ENCODE measurements at places on chromosomes 7 and 10. TPM values are rescaled to one million over a fixed set of nuclear protein-coding genes. Genes with fewer than 3 reads are reported as not detected.

DNA sequence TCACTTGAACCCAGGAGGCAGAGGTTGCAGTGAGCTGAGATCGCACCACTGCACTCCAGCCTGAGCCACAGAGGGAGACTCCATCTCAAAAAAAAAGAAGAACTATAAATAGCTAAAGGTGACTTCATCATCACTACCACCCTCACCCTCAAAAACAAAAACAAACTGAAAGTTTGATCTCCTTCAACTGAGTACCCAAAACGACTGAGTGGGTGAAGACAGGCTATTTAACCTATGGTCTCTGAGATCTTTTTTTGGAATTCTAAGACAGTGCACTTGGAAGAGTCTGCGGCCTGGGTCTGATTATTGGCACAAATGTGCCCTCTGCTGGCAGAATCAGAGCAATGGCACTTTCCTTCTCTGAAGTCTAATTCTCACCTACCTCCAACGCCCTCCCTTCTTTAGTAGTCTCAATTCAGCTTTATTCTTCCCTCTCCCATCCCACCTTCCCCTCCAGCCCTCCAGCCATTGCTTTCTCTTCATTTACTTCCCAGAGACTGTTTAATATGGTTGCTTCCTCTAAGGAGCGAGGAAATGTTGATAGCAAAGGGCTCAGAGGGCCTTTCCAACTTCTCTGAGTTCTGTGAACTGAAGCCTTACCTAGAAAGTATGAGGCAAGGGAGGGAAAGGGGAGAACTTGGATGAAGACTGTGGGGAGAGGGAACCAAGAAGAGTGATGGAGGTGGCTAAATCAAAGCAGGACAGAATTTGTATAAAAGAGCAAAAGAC lies 2.9 kb upstream of the MYOZ1 start:
- H3K4me3 ChIP-seq: peak overlapping the region; percentile 11
- peaks cover 15% of the 10 kb centered on the region for H3K27me3 ChIP-seq
- no peaks in the 10 kb centered on the region for H3K36me3 ChIP-seq
- peaks cover 23% of the 10 kb centered on the region for H3K4me1 ChIP-seq

GRCh38 chr10:59055045-59055444 lies 121.4 kb upstream of the PHYHIPL start:
- H3K27ac ChIP-seq: no peak overlapping the region
- DNase-seq: no peak
- H3K27me3 ChIP-seq: no peaks in the 10 kb centered on the region
- H3K4me3 ChIP-seq: no peak overlapping the region
- no peaks in the 10 kb centered on the region for H3K4me1 ChIP-seq

- no peak overlapping the region for H3K4me3 ChIP-seq
- DNase-seq: no peak
- H3K27ac ChIP-seq: no peak overlapping the region
- H3K36me3 ChIP-seq: no peaks in the 10 kb centered on the region
- H3K4me1 ChIP-seq: peaks cover 9% of the 10 kb centered on the region
- H3K27me3 ChIP-seq: no peaks in the 10 kb centered on the region
Observed at GRCh38 chr10:77603534-77603927, 34.1 kb downstream of the KCNMA1 start.

GRCh38 chr10:115093286-115093775 lies at the start of gene ATRNL1:
Gene ATRNL1 (plus strand): TSS chr10:115093365. CDS start chr10:115093751, 386 bp downstream.
- peaks cover 58% of the 10 kb centered on the region for H3K27me3 ChIP-seq
- peak within 1 kb of the TSS; percentile 79 for H3K4me3 ChIP-seq
- DNase-seq: no peak
- H3K4me1 ChIP-seq: no peaks in the 10 kb centered on the region

GRCh38 chr7:72622532-72622931 lies 205.5 kb downstream of the TYW1B start:
- H3K4me1 ChIP-seq: no peaks in the 10 kb centered on the region
- DNase-seq: no peak
- no peak overlapping the region for H3K4me3 ChIP-seq
- H3K27me3 ChIP-seq: no peaks in the 10 kb centered on the region

DNA sequence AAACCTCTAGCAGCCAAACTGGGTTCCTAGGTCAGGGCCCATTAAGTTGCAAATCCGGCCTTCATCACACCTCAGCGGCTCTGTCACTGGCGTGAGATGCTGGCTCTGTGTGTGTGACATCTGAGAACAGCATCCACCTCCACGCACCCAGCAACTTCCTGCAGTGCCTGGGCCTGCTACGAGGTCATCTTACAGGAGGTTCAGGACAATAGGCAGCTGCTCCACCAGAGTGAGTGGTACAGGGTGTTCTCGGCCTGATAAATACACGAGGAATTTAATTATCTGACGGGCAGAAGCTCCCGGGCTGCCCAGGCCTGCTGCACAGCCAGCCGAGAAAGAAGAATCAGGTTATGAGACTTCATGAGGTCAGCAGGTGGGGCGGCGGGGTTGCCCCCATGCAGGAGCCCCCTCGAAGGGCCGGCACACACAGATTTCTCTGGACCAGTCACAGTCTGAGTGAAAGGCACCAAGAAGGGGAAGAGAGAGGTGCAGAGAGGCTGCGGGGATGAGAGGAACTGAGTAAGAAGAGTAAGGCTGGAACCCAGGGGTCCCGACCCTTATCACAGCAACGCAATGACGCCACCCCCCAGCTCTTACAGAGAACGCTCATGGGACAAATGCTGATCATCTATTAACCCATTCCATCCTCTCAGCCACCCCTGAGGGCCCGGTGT lies 49.3 kb downstream of the CALML3 start:
- no peak for DNase-seq
- H3K4me3 ChIP-seq: no peak overlapping the region
- H3K27ac ChIP-seq: no peak overlapping the region
- H3K27me3 ChIP-seq: peaks cover 2% of the 10 kb centered on the region
- no peaks in the 10 kb centered on the region for H3K36me3 ChIP-seq
- no peaks in the 10 kb centered on the region for H3K4me1 ChIP-seq

DNA sequence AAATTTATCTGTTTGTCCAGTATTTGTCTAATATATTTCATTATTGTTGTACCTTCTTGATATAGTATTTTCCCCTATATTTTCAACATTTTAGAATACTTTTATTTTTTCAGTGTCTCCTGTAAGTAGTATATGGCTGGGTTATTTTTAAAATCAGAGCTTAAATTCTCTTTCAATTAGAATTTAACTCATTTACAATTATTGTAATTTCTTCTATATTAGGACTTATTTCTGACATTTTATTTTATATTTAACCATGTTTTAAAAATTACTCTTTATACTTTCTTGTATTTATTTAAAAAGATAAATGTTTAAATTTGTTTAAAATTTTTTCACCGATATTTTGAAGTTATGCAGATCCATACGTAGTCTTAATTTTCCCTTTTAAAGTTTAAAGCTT lies 220.0 kb upstream of the NPVF start:
- no peak overlapping the region for H3K4me3 ChIP-seq
- no peaks in the 10 kb centered on the region for H3K36me3 ChIP-seq
- no peaks in the 10 kb centered on the region for H3K27me3 ChIP-seq
- no peak overlapping the region for H3K27ac ChIP-seq
- no peaks in the 10 kb centered on the region for H3K4me1 ChIP-seq

- H3K4me1 ChIP-seq: no peaks in the 10 kb centered on the region
- H3K27ac ChIP-seq: no peak overlapping the region
- H3K36me3 ChIP-seq: no peaks in the 10 kb centered on the region
- H3K27me3 ChIP-seq: no peaks in the 10 kb centered on the region
- peak; percentile 4 for DNase-seq
Observed at GRCh38 chr7:71752171-71752935, 620.4 kb downstream of the GALNT17 start.

DNA sequence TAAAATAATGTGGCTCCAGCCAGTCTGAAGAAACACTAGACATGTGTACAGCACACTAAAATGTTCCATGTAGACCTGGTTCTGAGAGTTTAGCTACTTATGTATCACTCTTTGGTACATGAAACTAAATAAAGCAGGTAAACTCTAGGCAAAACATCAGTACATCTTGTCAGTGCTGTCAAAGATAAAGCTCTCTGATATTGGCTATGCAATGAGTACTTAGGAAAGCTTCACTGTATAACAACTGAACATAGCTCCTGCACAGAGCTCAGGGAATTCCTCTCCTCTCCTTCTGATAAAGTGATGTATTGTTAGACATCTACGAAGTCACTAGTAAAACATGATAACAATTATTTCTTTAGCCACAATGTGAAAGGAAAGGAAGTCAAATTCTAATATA lies 3.5 kb downstream of the LRRN3 start:
- peaks cover 86% of the 10 kb centered on the region for H3K4me1 ChIP-seq
- H3K27me3 ChIP-seq: no peaks in the 10 kb centered on the region
- peaks cover 50% of the 10 kb centered on the region for H3K36me3 ChIP-seq
- no peak for DNase-seq

- no peak overlapping the region for H3K4me3 ChIP-seq
- no peaks in the 10 kb centered on the region for H3K36me3 ChIP-seq
- no peaks in the 10 kb centered on the region for H3K4me1 ChIP-seq
- no peak for DNase-seq
Observed at GRCh38 chr10:92714152-92714845, 24.5 kb downstream of the HHEX start.

DNA sequence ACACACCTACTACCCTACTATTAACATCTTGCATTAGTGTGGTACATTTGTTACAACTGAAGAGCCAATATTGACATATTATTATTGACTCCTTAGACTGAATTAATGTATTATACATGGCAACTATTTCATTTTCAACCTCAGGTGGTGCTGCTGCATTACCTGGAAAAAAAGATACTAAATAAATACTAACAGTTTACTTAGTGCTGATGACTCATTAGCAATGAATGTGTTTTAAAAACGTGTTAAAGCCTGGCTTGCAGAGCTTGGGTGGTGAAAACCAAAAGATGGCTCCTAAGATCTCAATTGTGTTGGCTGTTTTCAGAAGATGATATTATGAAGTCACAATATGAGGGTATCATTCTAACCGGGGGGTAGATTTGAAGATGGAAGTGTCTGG lies 34.8 kb downstream of the CFAP43 start:
- no peak for DNase-seq
- no peak overlapping the region for H3K27ac ChIP-seq
- H3K36me3 ChIP-seq: no peaks in the 10 kb centered on the region

CYP3A4 gene
- total RNA-seq: not detected

MSMB gene
- not detected for total RNA-seq

OR2A1 gene
- not detected for total RNA-seq

TMEM270 gene
- not detected for total RNA-seq

ECHS1 gene
- 69.3 TPM for total RNA-seq

EPHB6 gene
- total RNA-seq: 5.6 TPM

HTR5A gene
- not detected for total RNA-seq

ITPRID1 gene
- total RNA-seq: not detected

ETV1 gene
- not detected for total RNA-seq

TAS2R5 gene
- total RNA-seq: 0.67 TPM

CYCS gene
- 280 TPM for total RNA-seq

PLXNA4 gene
- 0.15 TPM for total RNA-seq

BTBD16 gene
- total RNA-seq: not detected
